ENCODE measurements at places on chromosomes 6 and 20.

DNA sequence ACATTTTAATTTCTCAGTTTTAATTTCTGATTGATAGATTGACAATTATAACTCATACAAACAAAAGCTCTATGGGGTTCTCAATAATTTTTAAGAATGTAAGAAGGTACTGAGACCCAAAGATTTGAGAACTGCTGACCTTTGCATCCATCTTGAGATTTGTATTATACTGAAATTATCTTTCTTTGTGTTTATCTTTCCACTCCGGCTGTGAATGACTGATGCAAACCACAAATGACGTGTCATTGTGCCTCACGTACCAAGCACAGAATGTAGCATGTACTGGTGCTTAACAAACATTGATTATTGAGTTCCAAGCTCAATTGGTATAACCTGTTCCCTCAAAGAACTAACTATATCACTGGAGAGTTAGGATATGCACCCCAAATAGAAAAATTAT, 152.1 kb upstream of the SMLR1 start:
- DNase-seq, result no peak

DNA sequence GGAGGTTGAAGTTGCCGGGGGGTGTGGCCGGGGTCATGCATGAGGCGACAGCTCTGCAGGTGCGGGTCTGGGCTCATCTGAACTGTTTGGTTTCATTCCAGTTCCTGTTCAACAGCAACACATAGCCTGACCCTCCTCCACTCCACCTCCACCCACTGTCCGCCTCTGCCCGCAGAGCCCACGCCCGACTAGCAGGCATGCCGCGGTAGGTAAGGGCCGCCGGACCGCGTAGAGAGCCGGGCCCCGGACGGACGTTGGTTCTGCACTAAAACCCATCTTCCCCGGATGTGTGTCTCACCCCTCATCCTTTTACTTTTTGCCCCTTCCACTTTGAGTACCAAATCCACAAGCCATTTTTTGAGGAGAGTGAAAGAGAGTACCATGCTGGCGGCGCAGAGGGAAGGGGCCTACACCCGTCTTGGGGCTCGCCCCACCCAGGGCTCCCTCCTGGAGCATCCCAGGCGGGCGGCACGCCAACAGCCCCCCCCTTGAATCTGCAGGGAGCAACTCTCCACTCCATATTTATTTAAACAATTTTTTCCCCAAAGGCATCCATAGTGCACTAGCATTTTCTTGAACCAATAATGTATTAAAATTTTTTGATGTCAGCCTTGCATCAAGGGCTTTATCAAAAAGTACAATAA, 72.5 kb downstream of the PTPN1 start:
- no peak for DNase-seq

- no peak for DNase-seq
Observed at GRCh38 chr6:43990627-43991619, 136.3 kb downstream of the MRPL14 start.

DNA sequence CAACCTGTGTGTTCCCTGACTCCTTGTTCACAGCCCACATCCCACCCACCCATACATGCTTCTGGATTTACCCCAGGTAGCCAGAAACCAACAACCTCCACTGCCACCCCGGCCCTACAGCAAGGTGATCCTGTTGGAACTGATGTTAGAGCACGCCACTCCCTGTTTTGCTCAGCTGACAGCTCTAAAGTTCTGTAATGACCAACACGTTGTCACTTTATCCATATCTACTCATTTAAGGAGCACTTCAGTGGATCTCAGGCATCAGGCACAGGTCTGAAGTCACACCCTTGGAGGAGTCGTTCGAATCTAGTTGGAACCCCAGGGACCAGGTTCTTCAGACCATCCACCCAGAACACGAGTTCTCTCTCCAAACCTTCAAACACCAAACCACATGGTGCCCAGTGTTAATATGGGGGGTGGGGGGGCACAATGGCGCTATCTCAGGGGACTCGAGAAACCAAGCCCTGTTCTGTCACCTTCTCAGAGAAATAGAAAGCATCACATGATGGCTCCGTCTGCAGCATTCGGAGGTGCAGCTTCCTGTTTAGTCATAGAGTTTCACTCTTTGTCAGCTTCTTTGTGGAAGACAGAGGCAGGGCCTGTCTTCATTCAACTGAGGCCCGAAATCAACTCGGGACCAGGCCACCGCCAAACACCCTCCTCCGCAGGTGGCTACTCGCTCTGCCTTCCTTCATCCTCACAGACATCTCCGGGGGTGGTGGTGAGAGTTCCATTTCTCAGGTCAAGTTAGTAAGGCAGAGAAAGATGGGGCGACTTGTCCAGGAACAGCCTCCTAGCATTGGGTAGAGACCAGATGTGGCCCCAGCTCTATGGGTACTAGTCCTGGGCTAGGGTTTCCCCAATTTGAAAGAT, 142.2 kb downstream of the NFATC2 start:
- DNase-seq, result no peak

DNA sequence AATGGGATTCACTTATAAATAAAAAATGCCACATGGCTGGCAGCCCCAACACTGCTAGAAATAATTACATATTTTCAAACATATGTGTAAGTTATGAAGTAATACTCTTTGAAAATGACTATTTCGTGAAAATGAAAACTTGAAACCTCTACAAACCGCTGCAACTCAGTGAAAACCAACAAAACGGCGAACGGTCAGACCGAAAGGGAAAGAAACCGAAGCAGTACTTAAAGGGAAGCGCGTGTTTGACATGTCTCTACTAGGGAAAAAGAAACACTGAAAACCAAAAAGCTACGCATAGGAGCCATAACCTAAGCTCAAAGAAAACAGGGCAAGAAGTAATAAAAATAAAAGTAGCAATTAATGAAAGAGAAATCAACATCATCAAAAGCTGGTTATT, 121.0 kb upstream of the GGTLC1 start:
- DNase-seq, result no peak

- DNase-seq, result no peak
Observed at GRCh38 chr20:34557936-34558319, 590 bp upstream of the MAP1LC3A start.

GRCh38 chr20:49928411-49929141, 7.6 kb upstream of the RNF114 start:
- no peak for DNase-seq

- DNase-seq, result no peak
Observed at GRCh38 chr20:11027224-11027623, 353.4 kb upstream of the JAG1 start.

DNA sequence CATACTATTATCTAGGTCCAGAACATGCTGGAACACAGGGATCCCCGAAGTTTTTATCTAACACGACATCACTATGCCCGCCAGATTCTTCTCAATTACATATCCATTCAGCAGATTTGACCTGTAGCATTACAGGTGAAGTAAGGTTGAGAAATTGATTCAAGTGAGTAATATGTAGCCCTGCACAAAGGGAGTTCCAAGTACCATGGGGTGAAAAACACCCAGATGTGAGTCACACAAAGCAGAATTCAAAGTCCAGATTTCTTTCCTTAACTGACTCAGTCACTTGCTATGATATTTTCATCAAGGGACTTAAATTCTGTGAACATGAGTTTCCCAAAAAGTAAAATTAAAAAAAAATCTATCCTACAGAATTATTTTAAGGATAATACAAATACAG, 655.4 kb upstream of the PTCHD4 start:
- DNase-seq, result no peak

- no peak for DNase-seq
Observed at GRCh38 chr6:34095741-34096140, 50.1 kb downstream of the GRM4 start.

- DNase-seq, result no peak
Observed at GRCh38 chr6:112620812-112621569, 273.9 kb downstream of the RFPL4B start.

GRCh38 chr6:35489995-35490791, 6.7 kb downstream of the TEAD3 start:
- no peak for DNase-seq

DNA sequence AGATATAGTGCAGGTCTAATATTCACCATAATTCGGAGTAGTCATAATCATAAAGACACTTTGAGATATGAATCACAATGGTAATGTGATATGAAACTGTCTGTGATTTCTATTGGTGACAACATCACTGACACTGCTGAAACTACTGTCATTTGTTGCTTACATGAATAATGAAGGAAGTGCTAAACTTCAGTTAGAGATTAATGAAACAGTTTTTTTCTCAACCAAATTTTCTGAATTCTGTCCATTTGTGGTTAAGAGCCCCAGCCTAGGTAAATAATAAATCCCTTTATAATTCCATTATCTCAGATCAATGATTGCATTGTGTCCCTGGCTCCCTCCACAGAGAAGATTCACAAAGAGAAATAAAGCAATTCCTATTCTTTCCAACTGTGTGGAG, 122.6 kb downstream of the HIVEP2 start:
- DNase-seq, result no peak

DNA sequence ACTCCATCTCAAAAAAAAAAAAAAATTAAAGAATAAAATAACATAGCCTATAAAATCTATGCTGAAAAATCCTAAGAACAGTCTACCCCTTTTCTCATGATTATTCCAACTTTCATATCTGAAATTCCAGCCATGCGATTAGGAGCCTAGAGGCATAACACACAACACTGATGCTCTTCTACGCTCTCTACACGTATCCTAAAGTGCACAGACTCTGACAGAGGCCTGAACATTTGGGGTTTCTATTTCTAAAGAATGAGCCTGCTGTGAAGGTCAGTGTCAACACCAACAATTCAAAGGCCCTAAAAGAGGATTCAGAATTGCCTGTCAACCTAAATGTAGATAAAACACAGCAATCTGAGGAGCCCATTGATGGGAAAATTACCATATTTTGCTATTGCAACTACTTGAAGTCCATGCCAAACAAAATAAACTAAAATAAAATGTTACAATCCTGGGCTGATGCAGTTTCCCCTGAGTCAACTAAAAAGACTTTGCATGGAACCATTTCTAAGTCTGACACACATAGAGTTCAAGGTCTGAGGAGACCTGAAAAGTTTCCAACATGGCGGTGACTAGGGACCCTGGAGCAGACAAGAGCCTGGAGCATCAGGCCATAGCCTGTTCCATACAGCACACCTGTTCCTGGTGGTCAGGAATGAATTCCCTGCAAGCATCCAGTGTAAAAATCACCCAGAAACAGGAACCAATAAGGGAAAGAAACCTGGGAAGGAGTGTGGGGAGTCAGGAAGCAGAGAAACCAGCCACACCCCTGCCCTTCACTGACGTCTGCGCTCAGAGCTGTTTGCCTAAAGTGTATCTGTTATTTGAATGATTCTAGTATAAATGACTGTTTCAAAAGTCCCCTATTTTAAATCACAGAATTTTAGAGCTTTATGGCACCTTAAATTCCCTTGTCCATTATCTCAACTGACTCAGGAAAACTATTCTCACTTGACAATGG, 11.8 kb downstream of the NINL start:
- no peak for DNase-seq

DNA sequence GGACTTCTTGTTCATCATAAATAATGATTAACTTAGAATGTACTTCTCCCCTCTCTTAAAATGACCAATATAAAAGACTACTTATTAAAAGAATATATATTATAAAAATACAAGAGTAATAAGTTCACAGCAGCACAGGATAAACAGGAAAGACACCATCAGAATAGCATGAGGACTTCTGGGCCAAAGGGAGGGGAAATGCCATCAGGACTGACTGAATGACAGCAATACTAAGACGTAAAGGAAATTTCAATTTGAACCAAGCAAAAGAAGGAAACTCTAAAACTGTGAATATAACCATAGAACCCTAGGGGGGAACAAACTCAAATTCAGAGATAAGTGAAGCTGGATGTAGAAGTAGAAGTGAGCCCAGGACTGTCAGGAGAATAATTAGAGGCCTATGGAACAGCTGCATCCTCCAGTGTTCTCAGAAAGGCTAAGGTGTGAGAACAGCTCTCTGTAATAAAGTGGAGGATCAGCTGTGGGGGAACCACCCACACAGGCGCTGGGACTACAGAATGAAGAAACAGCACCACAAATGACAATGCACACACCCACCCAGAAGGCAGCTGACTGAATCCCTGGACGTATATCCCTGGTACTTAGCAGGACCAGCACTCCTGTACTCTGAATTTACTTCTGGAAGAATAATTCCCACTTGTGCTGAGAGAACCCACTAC, 37.8 kb downstream of the ZHX3 start:
- DNase-seq, result no peak

DNA sequence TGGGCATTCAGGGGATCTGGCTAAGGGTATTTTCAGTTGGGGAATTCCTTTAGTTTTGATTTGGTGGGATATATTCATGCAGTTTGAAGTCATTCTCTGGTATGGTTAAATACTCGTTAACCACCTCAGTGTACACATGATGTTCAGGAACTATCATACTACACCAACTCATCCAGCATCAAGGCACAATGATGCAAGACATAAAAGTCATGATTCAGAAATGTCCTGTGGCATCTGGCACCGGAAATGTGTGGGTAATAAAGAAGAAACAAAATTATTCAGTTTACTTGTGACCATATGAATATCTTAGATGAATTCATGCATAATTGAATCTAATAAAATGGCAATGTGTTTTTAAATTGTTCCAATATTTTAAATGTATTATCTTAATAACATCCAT, 129.0 kb upstream of the BMP5 start:
- no peak for DNase-seq

- DNase-seq, result no peak
Observed at GRCh38 chr6:45049188-45049843, 278.8 kb upstream of the RUNX2 start.

- DNase-seq, result no peak
Observed at GRCh38 chr6:90003069-90003795, 109.0 kb downstream of the GJA10 start.

DNA sequence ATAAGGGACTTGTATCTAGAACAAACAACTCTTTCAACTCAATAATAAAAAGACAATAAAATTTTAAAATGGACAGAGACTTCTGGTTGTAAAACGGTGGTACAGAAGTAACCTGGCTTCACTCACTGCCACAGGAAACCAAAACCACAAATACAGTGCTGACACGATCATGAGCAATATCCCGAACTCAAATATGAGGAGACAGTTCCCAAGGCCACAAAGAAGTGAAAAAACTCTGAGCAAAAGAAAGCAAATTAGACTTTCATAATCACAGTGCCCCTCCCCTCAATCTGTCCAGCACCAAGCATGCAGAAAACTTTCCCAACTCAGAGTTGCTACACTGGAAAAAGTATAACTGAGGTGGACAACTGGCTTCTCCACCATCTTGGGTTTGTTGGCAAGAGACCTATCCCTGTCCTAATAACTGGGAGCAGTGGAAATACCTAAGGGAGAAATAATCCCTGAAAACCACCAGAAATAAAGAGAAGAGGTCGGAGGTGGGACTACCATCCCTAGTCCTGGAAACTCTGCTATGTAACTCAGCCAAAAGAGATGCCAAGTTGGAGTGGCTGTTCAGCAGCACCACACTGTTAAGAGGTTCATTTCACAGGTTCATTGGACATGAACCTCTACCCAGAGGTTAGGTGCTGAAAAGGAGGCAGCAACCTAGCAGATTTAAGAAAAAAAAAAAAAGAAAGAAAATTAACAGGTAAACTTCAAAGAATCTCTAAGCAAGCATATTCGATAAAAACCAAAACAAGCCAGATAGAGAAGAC, 55.5 kb downstream of the REV3L start:
- DNase-seq, result no peak

All from activated gamma-delta T cell (primary cell).